ENCODE measurements at places on chromosomes 6 and 20.

- H3K27ac ChIP-seq, result no peak overlapping the region
- H3K27me3 ChIP-seq, result no peaks in the 10 kb centered on the region
- no peak overlapping the region for H3K4me3 ChIP-seq
- peaks cover 32% of the 10 kb centered on the region for H3K4me1 ChIP-seq
These were observed 104.8 kb downstream of the NCOA3 start for GRCh38 chr20:47606414-47606982.

- no peak overlapping the region for H3K4me3 ChIP-seq
- no peaks in the 10 kb centered on the region for H3K27me3 ChIP-seq
- no peaks in the 10 kb centered on the region for H3K4me1 ChIP-seq
- no peak overlapping the region for H3K27ac ChIP-seq
These were observed 29.3 kb upstream of the XRN2 start for GRCh38 chr20:21273755-21274386.

- no peak overlapping the region for H3K4me3 ChIP-seq
- DNase-seq, result no peak
- no peaks in the 10 kb centered on the region for H3K27me3 ChIP-seq
These were observed 906.8 kb downstream of the GRIK2 start for GRCh38 chr6:102300350-102300749.

DNA sequence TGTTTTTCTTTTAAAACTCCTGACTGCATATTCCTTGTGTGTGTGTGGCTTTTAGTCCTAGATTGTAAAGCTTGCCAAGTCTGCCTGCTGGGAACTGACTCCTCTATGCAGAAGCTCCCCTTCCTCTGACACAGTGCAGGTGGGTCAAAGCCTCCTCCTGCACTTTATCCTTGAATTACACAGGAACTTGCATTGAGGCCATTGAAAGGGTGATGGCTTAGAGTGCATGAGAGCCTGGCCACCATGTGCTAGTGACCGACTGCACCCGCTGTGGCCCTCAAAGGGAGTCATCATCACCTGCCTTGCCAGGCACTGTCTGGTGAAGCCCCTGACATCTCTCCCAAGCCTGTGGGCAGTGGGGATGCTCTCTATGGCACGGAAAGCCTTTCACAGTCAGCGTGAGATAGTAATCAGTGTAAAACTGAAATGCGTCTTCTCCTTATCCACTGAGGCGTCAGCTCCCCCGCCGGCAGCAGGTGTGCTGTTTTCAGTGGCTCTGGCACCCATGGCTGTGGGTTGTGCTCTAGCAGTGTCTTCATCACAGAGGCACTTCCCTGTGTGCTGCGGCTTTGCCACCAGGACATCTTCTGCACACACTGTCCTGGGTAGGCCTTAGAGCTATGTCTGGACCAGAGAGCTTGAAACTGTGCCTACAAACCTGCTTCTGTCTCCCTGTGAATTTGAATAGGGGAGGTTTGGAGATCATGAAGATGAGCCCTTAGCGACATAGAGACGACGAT, 87.9 kb downstream of the THBS2 start:
- H3K27me3 ChIP-seq, result no peaks in the 10 kb centered on the region
- peaks cover 34% of the 10 kb centered on the region for H3K4me1 ChIP-seq
- no peak for DNase-seq
- H3K27ac ChIP-seq, result no peak overlapping the region

DNA sequence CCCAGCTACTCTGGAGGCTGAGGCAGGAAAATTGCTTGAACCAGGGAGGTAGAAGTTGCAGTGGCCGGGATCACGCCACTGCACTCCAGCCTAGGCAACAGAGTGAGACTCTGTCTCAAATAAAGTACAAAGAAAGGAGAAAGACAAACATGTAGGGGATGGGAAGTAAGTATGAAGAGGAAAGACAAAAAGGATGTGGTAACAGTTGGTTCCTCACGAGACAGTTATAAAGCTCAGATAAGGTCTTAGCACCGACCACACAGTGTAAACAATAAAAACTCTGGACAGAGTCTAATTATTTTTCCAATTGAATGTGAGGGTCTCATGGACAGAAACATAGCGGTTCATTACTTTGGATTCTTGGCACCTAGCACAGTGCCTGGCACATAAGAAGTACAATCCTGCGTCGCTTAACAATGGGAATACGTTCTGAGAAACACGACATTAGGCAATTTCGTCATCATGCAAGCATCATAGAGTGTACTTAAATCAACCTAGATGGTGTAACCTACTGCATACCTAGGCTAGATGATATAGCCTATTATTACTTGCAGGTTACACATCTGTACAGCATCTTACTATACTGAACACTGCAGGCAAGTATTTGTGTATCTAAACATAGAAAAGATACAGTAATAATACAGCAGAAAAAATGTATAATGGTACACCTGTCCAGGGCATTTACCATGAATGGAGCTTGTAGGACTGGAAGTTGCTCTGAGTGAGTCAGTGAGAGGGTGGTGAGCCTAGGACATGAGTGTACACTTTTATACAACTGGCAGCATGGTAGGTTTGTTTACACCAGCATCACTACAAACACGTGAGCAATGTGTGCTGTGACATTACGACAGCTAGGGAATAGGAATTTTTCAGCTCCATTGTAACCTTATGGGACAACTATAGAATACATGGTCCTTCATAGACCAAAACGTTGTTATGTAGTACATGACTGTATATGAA, 38.2 kb downstream of the MBOAT1 start:
- no peak overlapping the region for H3K27ac ChIP-seq
- DNase-seq, result no peak
- no peaks in the 10 kb centered on the region for H3K27me3 ChIP-seq

DNA sequence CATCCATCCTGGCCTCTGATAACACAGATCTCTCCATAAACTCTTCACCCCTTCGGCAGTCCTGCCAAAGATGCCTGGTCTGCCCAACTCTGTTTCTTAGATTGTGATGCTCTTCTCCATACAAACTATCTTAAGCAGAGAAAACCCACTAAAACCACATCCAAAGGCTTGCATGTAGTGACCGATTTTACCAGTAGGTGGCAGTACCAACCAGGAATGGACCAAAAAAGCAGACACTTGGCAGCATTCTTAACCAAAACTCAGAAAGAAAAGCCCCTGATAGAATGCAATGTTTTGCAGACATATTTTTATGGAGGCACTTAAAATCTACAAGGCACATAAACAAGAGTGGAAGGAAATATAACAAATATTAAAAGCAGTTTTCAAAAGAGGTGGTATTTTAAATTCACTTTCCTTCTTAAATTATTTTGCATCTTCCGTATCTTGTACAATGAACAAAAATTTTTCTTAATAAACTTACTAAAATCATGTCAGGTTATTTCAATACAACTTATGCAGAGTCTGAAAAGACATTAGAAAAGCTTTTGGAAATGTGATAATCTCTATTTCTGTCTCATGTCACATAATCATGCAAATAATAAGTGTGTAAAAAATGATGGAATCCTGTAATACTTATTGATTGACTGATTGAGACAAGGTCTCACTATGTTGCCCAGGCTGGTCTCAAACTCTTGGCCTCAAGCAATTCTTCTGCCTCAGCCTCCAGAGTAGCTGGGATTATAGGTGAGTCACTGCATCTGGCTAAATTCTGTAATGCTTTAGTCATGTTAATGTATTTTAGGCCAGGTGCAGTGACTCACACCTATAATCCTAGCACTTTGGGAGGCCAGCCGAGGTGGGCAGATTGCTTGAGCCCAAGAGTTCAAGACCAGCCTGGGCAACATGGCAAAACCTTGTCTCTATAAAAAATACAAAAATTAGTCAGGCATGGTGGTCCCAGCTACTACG, 29.4 kb downstream of the LRP11 start:
- no peaks in the 10 kb centered on the region for H3K27me3 ChIP-seq
- no peak overlapping the region for H3K27ac ChIP-seq
- H3K4me1 ChIP-seq, result no peaks in the 10 kb centered on the region
- H3K4me3 ChIP-seq, result no peak overlapping the region

GRCh38 chr6:36776167-36776566, 63.1 kb downstream of the CPNE5 start:
- H3K4me3 ChIP-seq, result no peak overlapping the region
- H3K4me1 ChIP-seq, result no peaks in the 10 kb centered on the region
- no peaks in the 10 kb centered on the region for H3K36me3 ChIP-seq
- no peak overlapping the region for H3K27ac ChIP-seq

- H3K27me3 ChIP-seq, result no peaks in the 10 kb centered on the region
- no peak overlapping the region for H3K4me3 ChIP-seq
- no peak overlapping the region for H3K27ac ChIP-seq
These were observed 1.9 kb downstream of the NPEPL1 start for GRCh38 chr20:58694241-58695083.

DNA sequence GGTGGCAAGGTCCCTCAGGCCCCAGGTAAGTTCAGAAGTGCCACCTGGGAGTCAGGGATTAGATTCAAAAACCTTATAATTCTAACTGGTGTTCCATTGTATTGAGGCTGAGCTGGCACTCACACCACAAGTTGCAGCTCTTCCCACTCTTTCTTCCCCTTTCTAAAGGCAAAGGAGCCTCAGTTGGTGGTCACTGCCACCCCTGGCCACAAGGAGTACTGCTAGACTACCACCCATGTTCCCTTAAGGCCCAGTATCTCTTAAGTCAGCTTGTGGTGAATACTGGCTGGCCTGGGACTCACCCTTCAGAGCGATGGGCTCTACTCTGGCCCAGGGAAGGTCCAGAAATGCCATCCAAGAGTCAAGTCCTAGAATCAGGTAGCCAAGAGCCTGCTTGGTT, 421.1 kb upstream of the KHDRBS2 start:
- H3K27me3 ChIP-seq, result no peaks in the 10 kb centered on the region
- no peak for DNase-seq
- H3K27ac ChIP-seq, result no peak overlapping the region
- no peak overlapping the region for H3K4me3 ChIP-seq
- no peaks in the 10 kb centered on the region for H3K4me1 ChIP-seq

DNA sequence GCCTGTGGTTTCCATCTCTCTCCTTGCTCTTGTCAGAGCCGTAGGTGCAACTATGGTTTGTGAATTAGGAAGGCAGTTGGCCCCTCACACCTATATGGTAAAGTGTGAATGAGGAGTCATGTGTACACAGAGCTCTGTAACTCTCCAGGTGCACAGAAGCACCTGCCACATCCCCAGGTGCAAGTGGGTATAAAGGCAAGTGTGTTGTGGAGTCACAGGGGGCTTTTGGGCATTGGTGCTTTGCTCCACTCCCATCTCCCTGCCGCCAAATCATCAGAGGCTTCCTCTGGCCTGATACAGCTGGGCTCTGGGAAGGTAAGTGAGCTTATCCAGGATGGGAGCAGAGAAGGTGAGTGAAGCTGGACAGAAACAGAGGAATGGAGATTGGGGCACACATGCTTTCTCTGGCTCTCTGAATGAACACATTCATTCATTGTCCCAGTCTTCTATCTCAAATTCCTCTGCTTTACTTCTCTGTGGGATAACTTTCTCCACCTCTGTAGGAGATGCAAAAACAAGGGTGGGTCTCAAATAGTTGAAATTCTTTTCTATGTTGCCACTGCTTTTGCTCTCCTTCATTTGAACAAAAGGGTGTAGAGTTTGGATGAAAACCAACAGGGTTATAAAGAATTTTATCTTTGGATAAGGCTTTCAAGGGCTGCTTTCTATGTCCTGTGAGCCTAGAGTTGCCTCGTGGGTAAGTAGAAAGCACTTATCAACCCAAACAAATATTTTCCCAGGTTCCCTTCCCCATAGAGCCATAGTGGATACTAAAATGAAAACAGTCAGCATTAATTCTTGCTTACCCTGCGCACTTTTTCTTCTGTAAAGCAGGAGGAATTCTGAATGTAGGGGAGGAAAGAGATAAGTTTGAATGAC, 45.0 kb upstream of the RIPOR2 start:
- no peak overlapping the region for H3K4me3 ChIP-seq
- no peaks in the 10 kb centered on the region for H3K4me1 ChIP-seq
- no peaks in the 10 kb centered on the region for H3K36me3 ChIP-seq
- no peak overlapping the region for H3K27ac ChIP-seq

DNA sequence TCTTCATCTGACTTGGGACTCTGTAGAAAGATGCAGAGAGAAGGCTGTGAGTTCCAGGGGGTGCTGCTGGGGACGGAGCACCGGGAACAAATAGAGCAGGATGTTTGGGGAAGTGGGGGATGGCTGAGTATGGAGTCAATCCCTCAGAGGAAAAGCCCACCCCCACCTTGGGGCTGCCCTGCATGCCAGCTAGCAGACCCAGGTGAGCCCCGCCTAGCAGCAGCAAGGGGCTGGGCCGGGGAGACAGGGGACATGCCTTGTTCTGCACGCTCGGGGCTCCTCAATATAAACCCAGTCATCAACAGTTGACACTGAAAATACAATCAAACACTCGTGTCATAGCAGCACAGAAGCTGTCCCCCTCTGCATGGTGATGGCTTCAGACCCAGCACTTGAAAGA, 74.6 kb downstream of the NINL start:
- no peak overlapping the region for H3K4me3 ChIP-seq
- no peak for DNase-seq
- H3K4me1 ChIP-seq, result peaks cover 20% of the 10 kb centered on the region
- no peaks in the 10 kb centered on the region for H3K27me3 ChIP-seq

GRCh38 chr20:56422076-56422823, 10.2 kb downstream of the CASS4 start:
- no peak overlapping the region for H3K4me3 ChIP-seq
- no peaks in the 10 kb centered on the region for H3K36me3 ChIP-seq
- H3K4me1 ChIP-seq, result no peaks in the 10 kb centered on the region

GRCh38 chr6:149268768-149269167, 48.7 kb upstream of the TAB2 start:
- H3K4me1 ChIP-seq, result no peaks in the 10 kb centered on the region
- H3K36me3 ChIP-seq, result no peaks in the 10 kb centered on the region
- no peak for DNase-seq
- H3K27me3 ChIP-seq, result no peaks in the 10 kb centered on the region

GRCh38 chr6:704046-704445, 11.1 kb upstream of the EXOC2 start:
- no peaks in the 10 kb centered on the region for H3K36me3 ChIP-seq
- H3K4me3 ChIP-seq, result no peak overlapping the region
- no peak for DNase-seq
- no peaks in the 10 kb centered on the region for H3K27me3 ChIP-seq
- no peak overlapping the region for H3K27ac ChIP-seq
- no peaks in the 10 kb centered on the region for H3K4me1 ChIP-seq

DNA sequence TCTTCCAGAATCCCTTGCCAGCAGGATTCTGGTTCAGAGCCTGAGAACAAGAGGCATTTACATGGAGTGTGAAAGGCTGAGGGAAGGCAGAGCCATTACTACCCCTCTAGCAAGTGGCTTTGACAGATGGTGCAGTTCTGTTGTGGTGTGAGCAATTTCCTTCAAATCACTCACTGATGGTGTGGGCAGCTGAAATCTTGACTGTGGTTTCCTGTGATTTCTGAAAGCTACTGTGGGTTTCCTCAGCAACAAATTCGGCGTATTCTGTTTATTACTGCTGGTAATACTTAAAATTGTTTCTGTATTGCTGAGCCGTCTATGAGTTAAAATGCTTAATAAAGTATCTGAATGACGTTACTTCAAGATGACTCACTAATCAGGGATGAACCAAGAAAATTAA, 181.5 kb upstream of the TCF21 start:
- peaks cover 6% of the 10 kb centered on the region for H3K4me1 ChIP-seq
- no peaks in the 10 kb centered on the region for H3K27me3 ChIP-seq
- DNase-seq, result no peak

- no peaks in the 10 kb centered on the region for H3K36me3 ChIP-seq
- H3K27ac ChIP-seq, result no peak overlapping the region
These were observed 248.5 kb downstream of the BTBD9 start for GRCh38 chr6:38391206-38391605.

- no peaks in the 10 kb centered on the region for H3K27me3 ChIP-seq
- no peaks in the 10 kb centered on the region for H3K4me1 ChIP-seq
- DNase-seq, result no peak
- no peak overlapping the region for H3K27ac ChIP-seq
- H3K36me3 ChIP-seq, result no peaks in the 10 kb centered on the region
- no peak overlapping the region for H3K4me3 ChIP-seq
These were observed 423.2 kb upstream of the JARID2 start for GRCh38 chr6:14822679-14823078.

All from thoracic aorta (tissue), 2 donors.